ENCODE measurements at places on chromosomes 2 and 18.

DNA sequence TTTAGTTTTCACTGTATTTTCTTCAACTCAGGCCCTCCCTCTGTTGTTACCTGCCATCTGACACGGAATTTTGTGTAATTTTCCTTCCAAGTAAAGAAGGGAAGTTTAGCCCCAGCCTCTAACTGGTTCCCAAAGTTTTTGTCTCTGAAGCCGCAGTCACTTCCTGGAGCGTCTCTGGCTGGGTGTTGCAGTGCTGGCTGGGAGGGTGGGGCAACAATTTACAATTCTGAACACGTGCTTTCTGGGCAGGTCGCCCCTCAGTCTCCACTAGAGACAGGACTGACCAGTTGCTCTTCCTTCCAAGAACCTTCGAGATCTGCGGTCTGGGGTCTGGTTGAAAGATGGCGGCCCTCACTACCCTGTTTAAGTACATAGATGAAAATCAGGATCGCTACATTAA is 3.5 kb downstream of the CNDP2 start:
- peak; percentile 84 for DNase-seq

DNA sequence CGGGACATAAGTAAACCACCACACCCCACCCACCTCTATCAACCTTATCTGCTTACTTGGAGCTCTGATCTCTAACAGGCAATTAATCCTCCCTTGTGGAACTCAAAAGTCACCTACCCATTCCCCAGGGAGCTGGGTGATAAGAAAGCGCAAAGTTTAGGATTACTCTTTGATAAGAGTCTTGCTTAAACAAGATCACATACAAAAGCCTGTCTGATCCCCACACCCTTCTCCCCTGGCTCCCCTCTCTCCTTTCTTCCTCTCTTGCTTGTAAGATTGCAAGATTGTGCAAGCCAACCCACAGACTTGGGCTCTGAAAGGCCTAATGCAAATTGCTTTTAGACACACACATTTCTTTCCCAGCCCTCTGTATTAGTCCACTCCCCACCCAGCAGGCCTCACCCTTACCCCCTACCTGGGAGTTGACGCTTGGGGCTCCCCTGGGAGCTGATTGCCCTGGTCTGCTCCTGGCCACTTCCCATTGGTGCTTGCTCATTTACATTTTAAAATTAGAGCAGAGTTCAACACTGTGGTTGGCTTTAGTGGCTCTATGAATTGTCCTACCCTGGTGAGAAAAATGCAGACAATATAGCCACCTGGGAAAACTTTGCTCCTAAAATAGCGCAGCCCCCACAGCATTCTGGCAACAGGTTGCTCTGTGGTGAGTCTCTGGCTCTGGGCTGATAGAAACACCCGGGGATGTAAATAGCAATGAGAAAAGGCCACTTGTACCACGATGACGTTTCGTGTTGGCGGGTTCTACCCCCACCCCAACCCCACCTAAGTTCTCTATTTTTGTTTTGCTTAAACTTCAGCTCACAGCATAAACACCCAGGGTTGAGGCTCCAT is 92.8 kb upstream of the MSH2 start:
- DNase-seq = peak; percentile 81

GRCh38 chr2:136448986-136449780 is 316.2 kb upstream of the THSD7B start:
- DNase-seq = no peak

DNA sequence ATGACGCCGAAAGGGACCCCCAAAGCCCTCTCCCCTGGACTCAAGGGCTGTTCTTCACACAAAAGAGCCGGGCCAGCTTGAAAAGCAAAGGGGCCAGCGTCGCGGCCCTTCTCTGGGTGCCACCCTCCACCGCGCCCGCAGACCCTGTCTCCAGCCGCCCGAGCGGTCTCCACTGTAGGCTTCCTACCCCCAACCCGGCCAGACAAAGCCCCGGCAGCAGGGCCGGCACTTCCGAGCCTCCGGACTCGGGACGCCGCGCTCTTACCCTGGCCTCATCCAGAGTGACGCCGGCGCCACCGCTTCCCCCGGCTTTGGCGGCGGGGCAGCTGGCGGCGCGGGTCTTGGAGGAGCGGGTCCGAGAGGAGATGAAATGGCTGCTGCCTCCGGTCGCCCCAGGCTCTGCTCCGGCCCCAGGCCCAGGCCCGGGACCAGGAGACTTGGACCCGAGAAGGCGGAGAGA is 603 bp downstream of the ATAD2B start:
- DNase-seq = no peak

- DNase-seq = no peak
Measured at GRCh38 chr2:225434014-225434413, 34.5 kb downstream of the NYAP2 start.

GRCh38 chr18:43129946-43130524 is 14.6 kb upstream of the RIT2 start:
- no peak for DNase-seq

- DNase-seq = no peak
Measured at GRCh38 chr2:178315078-178315477, 120.8 kb downstream of the OSBPL6 start.

GRCh38 chr2:27175330-27175729 is 26.5 kb downstream of the TCF23 start:
- DNase-seq = no peak

GRCh38 chr2:183123959-183124221 is 353 bp upstream of the NUP35 start:
- DNase-seq = no peak

- peak; percentile 34 for DNase-seq
Measured at GRCh38 chr2:234272069-234272850, 221.8 kb downstream of the SPP2 start.

GRCh38 chr2:48600204-48600813 is 17.3 kb upstream of the GTF2A1L start:
- peak; percentile 31 for DNase-seq

DNA sequence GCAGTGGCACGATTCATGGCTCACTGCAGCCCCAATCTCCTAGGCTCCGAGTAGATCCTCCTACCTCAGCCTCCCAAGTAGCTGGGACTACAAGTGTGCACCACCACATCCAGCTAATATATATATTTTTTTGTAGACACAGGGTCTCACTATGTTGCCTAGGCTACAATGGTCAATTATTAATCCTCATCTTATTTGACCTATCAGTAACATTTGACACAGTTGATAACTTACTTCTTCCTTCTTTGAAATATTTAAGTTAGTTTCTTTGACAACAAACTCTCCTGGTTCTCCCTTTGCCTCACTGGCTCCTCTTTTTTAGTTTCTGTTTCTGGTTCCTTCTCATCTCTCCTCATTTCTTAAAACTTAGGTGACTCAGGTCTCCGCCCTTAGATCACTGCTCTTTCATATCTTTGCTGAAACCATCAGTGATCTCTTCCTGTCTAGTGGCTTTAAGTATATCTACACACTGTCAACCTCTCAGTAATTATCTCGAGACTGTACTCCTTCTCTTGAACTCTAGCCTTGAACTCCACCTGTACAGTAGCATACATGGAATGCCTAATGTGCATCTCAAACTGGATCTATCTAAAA is 11.5 kb downstream of the PGAP1 start:
- DNase-seq = peak; percentile 63

- DNase-seq = no peak
Measured at GRCh38 chr2:128475427-128476211, 157.0 kb upstream of the HS6ST1 start.

DNA sequence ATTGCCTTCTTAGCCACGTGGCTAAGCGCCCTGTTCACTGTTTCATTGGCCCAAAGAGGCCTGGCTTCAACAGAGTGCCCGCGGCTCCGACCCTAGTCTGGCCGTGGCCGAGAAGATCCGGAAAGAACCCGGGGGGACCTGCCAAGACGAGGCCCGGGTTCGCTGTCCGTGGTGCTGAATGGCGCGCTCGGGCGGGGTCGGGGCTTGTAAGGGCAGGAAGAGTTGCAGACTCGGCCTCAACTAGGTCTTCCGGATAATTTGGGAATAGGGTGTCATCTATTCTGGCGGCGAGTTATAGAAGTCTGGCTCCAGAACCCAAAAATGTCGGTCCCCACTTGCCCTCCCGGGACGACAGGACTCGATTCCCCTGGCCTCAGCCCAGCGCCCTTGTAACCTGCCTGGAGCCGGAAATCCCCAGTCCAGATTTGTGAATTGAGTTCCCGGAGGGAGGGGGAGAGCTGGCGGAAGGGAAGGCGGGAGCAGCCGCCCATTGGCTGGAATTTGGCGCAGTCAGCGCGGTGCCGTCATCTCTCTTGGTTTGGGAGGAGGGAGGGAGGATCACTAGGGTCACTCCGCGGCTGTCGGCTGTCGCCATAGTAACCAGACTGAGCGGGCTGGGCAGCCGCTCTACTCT is 3.5 kb downstream of the CDK5R2 start:
- no peak for DNase-seq

GRCh38 chr2:197433780-197434438 is 919 bp downstream of the SF3B1 start:
- no peak for DNase-seq

GRCh38 chr2:122307763-122308162 is 552.3 kb downstream of the TSN start:
- no peak for DNase-seq

GRCh38 chr2:159035790-159036411 is 67.5 kb downstream of the TANC1 start:
- DNase-seq = no peak

GRCh38 chr2:151931756-151932155 is 103.5 kb upstream of the ARL5A start:
- DNase-seq = no peak

DNA sequence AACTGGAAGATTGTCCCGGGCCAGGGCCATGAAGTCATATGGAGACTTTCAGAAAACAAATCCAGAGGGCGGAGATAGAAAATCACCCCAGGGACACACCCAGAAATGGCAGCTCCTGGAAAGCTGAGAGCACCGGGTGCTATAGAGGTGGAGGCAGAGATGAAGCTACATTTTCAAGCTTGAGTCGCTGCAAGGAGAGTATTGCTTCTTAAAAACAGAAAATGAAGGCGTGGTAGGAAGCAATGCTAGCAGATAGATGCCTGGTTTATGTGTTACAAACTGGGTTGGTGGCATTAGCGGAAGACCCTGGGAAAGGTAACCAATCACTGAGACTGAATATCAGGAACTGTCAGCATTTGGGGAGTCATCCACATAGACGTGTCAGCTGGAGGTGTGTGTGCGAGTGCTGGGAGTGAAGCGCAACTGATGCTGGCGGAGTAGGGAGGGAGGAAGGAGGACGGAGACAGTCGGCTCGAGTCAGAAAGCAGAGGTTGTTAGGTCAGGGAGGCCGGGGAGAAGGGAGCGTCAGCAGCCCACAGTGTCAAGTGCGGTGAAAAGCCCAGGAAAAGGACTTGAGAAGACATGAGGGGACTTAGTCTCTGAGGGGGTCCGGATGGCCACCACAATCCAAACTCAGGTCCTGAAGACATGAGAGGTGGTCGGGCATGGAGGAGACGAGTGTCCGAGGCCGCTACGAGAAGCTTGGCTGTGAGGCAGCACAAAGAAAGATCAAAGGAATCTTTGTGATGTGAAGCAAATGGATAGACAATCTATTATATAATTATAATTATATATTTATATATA is 45.4 kb downstream of the C18orf63 start:
- no peak for DNase-seq

DNA sequence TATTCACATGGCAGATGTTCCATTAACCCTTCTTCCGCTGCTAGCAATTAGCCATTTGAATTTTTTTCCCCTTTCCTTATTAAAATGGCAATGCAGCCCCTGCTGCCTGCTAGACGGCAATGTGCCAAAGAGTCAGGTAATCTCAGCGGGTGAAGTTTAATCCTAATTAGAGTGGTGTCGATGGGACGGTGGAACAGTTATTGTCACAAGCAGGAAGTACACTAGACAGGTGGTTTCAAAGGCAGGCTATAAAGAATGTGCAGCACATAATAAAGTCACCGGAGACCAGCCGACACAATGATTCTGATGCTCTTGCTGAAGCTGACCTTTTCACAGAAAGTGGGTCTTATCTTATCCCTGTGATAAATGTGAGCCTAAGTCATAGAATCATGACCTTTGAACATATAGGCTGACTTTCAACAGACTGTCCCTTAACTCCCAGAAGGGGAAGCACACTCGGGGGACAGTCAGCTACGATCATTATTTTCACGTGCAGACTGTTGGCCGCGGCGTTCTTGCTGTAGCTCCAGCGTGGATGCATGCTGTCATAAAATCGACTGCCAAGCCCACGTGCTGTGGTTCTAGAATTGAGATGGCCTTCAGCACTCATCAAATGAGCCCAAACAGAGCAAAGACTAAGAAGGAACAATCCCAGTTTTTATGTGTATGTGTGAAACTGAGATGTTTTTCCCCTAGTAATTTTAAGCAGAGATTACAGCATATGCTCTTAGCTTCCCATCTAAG is 926.2 kb upstream of the SOX11 start:
- DNase-seq = no peak

DNA sequence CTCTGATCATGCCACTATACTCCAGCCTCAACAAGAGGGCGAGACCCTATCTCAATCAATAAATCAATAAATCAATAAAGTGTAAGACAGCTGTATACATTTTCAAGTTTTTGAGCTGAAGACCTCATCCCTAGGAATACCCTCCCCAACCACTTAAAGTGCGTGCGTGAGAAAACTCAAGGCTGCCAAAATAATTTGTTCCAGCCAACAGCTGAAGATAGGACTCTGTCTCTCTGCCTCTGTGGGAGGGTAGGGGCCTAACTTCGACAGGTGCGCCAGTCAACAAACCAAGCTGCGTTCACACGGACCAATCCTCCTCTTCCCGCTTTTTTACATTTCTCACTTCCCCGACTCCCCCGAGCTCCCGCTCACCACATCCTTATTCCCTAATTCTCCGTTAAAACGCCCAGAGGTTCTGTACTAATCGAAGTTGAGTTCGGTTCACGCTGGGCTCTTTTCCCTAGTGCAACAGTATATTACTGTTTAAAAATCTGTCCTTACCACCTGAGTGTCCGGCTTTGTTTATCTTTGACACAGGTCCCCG is 618 bp downstream of the POLR2D start:
- peak; percentile 38 for DNase-seq

- DNase-seq = no peak
Measured at GRCh38 chr2:147236601-147237000, 608.2 kb upstream of the ACVR2A start.

GRCh38 chr18:49041435-49042245 is 90.9 kb upstream of the SMAD7 start:
- DNase-seq = peak; percentile 16

- peak; percentile 66 for DNase-seq
Measured at GRCh38 chr2:33321236-33321771, 155.1 kb upstream of the RASGRP3 start.

DNA sequence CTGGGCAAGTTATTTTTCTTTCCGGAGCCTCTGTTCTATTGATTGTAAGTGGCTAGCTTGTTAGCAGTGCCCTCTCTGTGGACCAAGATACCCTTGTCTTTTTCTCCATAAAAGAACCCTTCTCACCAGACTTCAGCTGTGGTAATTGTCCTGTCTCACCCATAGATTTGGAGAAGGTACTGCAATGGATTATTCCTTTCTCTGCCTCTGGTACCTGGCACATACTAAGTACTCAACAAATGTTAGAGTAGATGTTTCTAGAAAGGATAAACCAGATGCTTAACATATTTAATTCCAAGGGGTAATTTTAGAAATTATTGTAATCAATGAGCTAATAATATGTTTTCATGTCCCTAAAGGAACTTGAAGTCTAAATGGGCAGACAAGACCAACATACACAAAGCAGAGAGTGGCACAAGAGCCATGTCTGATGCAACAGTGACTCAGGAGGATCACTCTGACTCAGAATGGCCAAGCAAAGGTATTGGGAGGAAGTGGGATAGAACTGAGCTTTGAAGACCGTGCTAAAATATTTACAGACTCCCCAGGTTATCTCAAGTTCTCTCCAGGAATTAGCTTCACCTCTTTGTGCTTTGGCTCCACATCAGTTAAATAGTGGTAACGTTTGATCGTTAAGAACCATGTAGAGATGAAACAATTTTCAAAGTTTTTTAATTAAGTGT is 129.7 kb upstream of the OSR1 start:
- DNase-seq = peak; percentile 52

GRCh38 chr18:23578067-23578701 is 8.1 kb downstream of the NPC1 start:
- no peak for DNase-seq

GRCh38 chr2:42834161-42834560 is 41.8 kb upstream of the HAAO start:
- DNase-seq = no peak
